NCI-H345 (cell line): ENCODE measurements at places on chromosomes 16 and 17.

- no peak for DNase-seq
Measured at GRCh38 chr17:80901319-80901718, 90.3 kb upstream of the CHMP6 start.

- DNase-seq: peak; percentile 46
Measured at GRCh38 chr16:89918453-89919347, at the start of gene MC1R. Gene MC1R, plus strand, starts transcription at chr16:89918862. Its CDS starts 397 bp downstream, at chr16:89919259.

GRCh38 chr16:53680756-53681155 is 22.9 kb downstream of the RPGRIP1L start:
- no peak for DNase-seq

GRCh38 chr17:42421507-42422338 is 1.3 kb downstream of the CAVIN1 start:
- DNase-seq: no peak

GRCh38 chr17:71472809-71473789 is 647.7 kb upstream of the SOX9 start:
- DNase-seq: peak; percentile 63

DNA sequence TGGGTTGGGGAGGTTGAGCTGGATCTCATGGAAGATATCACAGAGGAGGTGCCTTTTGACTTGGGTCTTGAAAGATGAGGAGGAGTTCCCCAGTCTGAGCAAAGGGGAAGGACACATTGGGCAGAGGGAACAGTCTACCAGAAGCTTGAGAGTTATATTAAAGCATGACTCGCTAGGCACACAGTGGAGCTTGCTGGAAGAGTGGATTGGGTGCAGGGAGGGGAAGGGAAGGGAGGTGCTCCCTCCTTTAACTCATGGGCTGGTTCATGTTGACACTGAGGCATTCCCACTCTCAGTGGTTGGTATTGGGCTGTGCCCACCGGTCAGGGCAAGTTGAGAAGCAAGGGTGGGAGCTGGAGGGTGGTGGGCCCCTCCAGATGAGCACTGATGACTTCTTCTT is 5.9 kb downstream of the TMEM98 start:
- no peak for DNase-seq

- no peak for DNase-seq
Measured at GRCh38 chr17:28188841-28189263, 130.1 kb upstream of the TMEM97 start.

- DNase-seq: no peak
Measured at GRCh38 chr17:2107506-2107905, 52.6 kb downstream of the HIC1 start.

- DNase-seq: no peak
Measured at GRCh38 chr17:69962436-69962995, 112.5 kb upstream of the KCNJ16 start.

DNA sequence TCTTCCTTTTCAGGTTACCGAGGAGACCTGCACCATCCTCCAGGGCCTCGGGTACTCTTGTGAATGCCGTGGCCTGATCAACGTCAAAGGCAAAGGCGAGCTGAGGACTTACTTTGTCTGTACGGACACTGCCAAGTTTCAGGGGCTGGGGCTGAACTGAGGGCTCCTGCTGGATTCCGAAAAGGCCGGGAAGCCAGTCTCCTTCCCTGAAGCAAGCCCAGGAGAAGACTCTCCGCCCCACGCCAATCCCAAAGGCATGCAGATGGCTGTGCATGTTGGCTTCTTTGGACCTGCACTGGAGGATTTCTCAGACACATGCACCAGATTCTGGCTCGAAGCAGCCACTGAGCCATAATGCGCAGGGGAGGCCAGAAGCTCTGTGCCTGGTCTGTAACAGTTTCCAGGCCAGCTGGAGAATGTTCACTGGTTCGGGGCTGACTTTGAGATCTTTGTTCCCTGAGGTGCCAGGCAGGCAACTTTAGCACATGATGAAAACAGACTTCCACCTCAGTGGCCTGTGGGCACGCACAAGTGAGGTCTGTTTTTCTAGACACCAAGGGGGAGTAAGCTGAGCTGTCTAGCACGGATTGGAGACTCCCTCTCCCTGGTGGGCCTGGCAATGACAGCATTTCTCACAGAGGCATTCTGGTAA is 49.1 kb downstream of the ADCY7 start:
- no peak for DNase-seq

DNA sequence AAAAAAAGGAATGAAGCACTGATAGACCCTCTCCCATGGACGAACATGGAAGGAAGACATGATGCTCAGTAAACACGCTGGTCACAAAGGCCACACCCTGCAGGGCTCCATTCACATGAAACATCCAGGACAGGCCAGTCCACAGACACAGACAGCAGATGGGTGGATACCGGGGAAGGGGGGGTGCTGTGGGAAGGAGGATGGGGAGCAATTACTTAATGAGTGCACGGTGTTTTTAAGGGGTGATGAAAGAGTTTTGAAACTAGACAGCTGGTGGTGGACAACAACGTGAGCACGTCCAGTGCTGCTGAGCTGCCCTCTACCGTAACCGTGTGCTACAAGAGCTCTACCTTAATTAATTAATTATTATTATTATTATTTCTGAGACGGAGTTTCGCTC is 6.0 kb upstream of the SLC16A3 start:
- DNase-seq: no peak

DNA sequence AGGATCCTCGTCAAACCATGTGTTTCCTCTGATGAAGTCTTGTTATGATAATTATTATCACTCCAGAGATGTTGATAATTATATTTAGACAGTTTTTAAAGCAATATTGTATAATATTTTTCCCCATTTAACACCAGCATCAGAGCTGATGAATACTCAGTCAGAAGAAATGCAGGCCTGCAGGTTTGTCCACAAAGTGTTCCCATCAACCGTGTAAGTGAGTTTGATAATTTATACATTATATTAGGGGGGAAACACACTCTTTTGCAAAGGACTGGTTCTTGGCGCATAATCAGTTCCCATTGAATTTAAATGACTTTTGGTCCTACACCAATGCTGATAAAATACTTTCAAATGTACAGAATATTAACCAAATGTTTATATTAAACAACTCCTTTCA is 454.8 kb downstream of the TOX3 start:
- DNase-seq: no peak

- DNase-seq: no peak
Measured at GRCh38 chr16:84557504-84557903, 53.0 kb upstream of the MEAK7 start.

DNA sequence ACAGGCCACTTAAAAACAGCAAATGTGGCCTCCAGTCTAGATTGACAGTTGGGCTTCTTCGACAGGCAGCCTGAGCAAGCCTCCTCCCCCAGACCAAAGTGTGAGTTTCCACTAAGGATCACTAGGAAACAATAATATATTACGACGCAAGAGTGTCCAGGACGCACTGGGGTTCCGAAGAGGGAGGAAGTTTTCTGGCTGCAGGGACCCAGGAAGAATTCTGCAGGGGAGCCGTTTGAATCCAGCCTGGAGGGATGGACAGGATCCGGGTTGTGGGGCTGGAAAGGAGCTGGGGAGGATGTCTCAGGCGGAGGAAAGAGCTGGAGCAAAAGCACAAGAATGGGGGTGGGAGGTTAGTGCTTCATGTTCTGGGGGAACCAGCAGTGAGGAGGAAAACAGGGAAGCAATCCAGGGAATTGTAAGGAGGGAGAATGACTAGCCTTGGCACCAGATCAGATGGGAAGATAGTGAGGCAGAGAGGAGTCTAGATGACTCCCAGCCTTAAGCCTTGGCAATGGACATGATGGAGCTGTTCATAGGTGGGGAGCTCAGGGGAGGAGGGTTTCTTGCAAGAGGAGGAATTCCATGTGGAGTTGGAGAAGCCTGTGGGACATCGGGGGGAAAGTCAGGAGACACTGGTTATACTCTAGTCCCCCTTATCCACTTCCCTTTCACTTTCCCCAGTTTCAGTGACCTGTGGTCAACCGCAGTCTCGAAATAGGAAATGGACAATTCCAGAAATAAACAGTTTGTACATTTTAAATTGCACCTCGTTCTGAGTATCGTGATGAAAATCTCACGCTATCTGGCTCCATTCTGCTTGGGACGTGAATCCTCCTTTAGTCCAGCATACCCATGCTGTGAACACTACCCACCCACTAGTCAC is 26.6 kb downstream of the NGFR start:
- no peak for DNase-seq

- DNase-seq: peak; percentile 70
Measured at GRCh38 chr16:10652730-10653590, 41.8 kb downstream of the TEKT5 start.

GRCh38 chr16:84827897-84828296 is 8.1 kb downstream of the CRISPLD2 start:
- no peak for DNase-seq

DNA sequence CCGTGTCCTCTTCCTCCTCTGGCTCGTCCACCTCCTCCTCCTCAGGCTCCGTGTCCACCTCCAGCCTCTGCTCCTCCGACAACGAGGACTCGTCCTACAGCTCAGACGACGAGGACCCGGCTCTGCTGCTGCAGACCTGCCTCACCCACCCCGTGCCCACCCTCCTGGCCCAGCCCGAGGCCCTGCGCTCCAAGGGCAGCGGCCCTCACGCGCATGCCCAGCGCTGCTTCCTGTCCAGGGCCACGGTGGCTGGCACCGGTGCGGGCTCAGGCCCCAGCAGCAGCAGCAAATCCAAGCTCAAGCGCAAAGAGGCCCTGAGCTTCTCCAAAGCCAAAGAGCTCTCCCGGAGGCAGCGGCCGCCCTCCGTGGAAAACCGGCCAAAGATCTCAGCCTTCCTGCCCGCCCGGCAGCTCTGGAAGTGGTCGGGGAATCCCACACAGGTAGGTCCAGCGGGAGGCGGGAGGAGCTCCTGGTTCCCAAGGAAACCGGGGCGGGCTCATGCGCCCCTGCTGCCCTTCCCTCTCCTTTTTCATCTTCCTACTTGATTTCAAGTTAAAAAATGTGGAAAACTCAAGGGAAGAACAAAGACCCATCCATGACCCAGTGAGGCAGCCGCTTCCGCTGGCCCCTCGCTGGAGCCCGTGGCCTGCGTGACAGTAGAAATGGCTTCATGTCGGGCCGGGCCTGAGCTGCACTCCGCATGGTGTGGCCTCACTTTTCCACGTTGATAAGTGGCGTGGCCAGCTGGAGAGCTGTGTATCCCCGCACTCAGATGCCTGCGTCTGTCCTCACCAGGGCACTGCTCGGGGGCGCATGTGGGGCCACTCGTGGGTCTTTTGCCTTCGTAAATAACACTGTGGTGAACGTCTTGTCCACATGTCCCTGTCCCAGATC is 50.7 kb downstream of the ACTG1 start:
- no peak for DNase-seq

DNA sequence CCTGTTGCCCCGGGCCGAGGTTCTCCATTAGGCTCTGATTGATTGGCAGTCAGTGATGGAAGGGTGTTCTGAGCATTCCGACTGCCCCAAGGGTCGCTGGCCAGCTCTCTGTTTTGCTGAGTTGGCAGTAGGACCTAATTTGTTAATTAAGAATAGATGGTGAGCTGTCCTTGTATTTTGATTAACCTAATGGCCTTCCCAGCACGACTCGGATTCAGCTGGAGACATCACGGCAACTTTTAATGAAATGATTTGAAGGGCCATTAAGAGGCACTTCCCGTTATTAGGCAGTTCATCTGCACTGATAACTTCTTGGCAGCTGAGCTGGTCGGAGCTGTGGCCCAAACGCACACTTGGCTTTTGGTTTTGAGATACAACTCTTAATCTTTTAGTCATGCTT is 74.2 kb downstream of the HAPSTR1 start:
- no peak for DNase-seq

DNA sequence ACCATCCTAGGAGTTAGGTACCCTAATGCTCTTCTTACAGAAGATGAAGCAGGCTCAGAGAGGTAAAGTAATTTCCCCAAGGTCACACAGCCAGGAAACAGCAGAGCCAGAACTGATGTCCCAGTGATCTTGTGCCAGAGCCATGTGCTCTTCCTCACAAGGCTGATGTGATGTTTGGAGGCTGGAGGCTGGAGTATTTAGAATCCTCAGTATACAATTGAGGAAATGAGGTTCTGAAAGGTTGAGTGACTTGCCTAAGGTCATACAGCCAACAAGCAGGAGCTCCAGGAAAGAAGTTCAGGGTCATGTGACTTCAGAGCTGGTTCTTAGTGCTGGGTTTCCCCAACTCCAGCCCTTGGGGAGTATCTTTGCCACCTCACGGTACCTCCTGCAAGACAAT is 18.5 kb downstream of the ITPRIPL2 start:
- no peak for DNase-seq

DNA sequence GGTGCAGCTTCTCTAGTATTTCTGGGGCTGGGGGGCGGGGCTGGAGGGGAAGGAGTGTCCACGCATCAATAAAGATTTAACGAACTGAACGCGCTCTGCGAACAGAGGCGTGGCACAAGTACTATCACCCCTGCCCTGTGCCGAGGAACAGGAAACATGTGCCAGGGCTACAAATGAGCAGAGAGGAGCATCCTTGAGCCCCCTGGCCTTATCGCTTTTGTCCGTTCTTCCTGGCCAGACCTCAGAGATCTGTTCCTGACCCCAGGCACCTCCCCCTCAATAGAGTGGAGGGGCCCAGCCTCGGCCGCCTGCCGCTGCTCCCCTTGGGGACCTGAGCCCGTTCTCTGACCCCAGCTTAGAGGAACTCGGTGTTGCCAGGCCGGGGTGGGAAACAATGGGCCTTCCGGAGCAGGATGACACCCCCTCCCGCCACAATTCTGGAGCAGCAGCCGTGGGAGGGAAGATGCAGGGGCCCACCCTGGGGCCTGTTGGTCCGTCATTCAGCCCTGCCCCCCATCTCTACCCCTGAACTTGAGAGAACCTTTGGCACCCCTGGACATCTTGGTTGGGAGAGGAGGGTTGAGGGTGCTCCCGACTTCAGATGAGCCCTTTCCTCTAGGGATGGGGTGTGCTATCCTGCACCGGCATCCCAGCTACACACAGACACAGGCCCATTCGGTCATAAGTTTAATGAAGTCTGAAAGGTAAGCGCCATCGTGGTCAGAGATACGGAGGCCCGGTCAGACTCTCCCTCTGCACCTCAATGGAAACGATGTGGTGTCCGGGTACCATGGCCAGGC is 1.1 kb downstream of the NAA38 start:
- no peak for DNase-seq

GRCh38 chr17:20218272-20218671 is 209.1 kb downstream of the SPECC1 start:
- DNase-seq: no peak

DNA sequence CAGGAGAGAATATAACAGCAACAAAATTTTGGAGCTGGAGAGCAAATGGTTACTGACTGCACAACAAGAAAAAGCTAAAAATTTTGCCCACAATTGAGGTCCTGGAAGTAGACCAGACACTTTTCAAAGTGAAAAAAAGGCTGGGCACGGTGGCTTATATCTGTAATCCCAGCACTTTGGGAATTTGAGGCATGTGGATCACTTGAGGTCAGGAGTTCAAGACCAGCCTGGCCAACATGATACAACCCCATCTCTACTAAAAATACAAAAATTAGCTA is 22.9 kb downstream of the TUBD1 start:
- no peak for DNase-seq

GRCh38 chr17:43578404-43578698 is 32.2 kb upstream of the ETV4 start:
- peak; percentile 53 for DNase-seq
